ENCODE measurements at places on chromosomes 5 and 9.
A peak's percentile ranks its signal among the peaks of the same experiment; 100 is the strongest.

DNA sequence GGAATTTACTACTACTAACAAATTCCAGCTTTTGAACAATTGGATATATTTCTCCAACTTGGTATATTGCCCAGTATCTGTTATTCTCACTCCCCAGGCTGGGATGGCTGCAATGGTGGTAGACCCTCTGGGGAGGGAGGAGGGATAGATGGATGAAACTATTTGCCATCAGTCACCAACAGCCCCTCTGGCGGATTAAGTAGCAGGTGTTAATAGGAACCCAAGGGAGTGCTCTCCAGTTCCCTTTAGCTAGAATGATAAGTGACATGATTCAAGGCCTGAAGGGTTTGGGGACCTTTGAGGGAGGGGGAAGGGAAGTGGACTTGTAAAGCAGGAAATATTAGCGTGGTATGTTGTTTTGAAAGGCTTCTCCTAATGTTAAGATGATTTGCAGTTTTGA lies 824.0 kb upstream of the ARRDC3 start:
- DNase-seq = no peak

DNA sequence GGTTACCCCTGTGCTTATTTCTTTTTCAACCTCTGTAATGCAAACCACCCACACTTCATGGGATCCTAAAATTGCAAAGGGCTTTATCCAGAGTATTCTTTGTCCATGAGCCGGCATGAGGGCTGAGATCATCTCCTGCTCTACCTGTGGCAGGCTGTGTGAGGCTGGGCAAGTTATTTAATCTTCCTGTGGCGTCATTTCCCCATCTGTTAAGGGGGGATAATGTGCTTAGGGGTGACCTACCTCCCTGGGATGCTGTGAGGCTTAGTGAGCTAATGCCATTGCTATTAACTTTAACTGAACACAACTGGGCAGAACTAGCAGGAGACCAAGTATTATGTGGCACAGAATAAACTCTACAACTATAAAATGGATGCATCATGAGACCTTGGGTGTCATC lies 17.0 kb downstream of the FRMPD1 start:
- DNase-seq = no peak

- peak; percentile 2 for DNase-seq
These were observed 31.1 kb upstream of the CPLX2 start for GRCh38 chr5:175840050-175840841.

GRCh38 chr9:30677221-30677620 lies 1707.2 kb upstream of the ACO1 start:
- no peak for DNase-seq

GRCh38 chr9:81314490-81314889 lies 374.9 kb downstream of the TLE1 start:
- no peak for DNase-seq

DNA sequence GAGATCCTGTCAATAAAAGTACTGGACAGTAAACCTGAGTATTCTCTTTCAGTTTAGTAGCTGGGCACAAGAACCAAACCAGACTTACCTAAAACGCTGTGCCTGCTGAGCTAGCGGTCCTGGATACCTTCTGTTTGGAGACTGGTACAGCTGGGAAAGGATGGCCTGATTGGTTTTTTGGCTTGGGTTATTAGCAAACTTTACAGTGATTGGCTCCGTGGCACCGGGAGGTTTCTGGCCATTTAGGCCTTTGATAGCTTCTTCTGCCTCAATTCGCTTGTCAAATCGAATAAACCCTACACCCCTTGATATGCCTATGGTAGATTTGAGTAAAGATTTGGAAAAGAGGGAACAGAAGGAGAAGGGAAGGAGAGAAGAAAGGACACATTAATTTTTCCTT lies 124.7 kb downstream of the ELAVL2 start:
- DNase-seq = no peak

DNA sequence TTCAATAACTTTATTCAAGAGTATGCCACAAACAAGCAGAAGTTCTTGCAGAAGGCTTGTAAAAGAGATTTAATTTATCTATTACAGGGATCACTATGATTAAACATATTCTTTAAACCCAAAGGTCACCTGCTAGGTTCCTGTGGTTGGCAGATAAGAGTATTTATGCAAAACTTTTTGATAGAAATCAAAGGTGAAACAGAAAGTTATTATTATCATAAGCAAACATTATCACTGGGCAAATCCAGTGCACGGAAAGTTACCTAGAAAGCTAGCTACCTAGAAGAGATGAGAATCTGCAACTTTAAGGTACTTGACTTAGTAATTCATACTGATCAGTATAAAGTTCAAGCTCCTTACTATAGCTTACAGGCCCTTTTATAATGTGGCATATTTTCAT lies 3.2 kb downstream of the STARD4 start:
- no peak for DNase-seq

DNA sequence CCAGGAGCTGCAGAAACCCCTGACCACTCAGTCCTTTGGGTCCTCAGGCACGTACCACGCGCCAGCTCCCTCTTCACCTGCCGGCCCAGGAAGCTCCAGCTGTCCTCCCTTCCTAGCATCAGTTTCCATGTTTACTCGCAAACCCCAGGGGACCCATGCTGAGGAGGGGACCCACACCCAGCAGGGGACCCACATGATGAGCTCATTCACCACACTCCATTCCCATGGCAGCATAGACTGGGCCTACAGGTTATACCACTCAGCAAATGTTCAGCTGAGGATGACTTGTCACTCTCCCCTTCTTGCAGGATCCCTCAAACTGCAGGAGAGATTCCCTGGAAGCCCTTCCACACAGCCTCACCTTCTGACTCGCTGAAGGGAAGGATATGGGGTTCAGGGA lies 73.5 kb upstream of the GALNT10 start:
- DNase-seq = no peak

DNA sequence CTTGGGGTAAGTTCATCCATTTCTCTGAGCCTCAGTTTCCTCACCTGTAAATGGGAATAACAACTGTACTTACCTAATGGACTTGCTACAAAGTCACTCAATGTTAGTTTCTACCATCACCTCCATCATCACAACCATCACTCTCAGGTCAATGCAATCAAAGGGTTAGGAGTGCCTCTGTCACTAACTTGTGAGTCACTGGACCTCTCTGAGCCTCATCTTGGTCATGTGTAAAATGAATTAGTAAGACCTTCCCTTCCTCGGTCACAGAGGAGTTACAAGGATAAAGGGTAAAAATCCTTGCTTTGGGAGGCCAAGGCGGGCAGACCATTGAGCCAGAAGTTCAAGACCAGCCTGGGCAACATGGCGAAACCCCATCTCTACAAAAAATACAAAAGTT lies 12.8 kb downstream of the FABP6 start:
- DNase-seq = no peak

DNA sequence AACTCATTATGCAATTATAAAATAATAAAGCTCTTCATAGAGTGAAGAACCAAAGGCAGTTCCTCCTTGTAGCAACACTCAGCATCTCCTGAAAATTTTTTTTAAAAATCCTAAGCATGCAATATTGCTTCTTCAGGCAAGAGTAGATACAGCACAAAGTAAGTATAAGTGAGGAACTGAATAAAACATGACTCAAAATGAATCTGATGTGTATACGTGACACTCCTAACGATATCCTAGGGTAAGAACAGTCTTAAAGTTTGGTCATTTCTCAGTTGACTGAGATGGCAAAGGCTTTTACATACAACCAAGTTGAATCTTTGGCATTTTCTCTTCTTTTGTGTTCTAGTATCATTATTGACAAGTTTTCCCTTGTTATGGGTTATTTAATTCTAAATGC lies 41.1 kb upstream of the AOPEP start:
- no peak for DNase-seq
